SK-N-SH (cell line): ENCODE measurements at places on chromosomes 13 and 19.
A peak's percentile ranks its signal among the peaks of the same experiment; 100 is the strongest.

DNA sequence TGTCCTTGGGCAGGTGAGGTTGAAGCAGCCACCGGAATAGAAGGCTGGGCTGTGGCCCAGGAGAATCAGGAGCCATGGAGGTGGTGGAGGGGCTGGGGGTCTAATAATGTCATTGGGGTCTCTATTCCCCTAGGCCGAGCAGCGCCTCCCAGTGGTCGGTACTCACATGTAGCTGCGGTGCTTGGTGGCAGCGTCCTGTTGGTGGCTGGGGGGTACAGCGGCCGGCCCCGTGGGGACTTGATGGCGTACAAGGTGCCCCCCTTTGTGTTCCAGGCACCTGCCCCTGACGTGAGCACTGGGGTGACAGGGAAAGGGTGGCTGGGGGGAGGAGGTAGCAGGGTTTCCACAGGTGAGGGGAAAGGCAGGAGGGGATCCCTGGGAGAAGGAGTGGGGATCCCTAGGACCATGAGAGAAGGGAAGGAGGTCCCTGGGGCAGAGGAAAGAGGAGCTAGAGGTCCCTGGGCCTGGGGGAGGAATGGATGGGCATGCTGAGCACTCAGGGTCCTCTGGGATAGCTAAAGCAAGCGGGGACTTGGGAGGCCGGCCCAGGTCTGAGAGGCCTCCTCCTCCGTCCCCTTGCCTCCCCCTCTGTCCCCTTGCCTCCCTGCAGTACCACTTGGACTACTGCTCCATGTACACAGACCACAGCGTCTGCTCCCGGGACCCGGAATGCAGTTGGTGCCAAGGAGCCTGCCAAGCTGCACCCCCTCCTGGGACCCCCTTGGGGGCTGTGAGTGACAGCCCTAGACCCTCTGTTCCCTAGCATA is 18.1 kb downstream of the MEGF8 start:
- DNase-seq, result peak; percentile 56
- peaks cover 8% of the 10 kb centered on the region for H3K36me3 ChIP-seq
- no peak overlapping the region for H3K4me3 ChIP-seq
- no peak overlapping the region for H3K27ac ChIP-seq
- no peaks in the 10 kb centered on the region for H3K4me1 ChIP-seq
- H3K27me3 ChIP-seq, result no peaks in the 10 kb centered on the region

GRCh38 chr13:102845289-102845629 is 573 bp upstream of the ERCC5 start:
- no peaks in the 10 kb centered on the region; the same call in 1 of the 2 replicates for H3K4me1 ChIP-seq
- no peaks in the 10 kb centered on the region for H3K27me3 ChIP-seq
- H3K27ac ChIP-seq, result peak overlapping the region; percentile 96
- H3K4me3 ChIP-seq, result peak overlapping the region; percentile 96
- H3K36me3 ChIP-seq, result peaks cover 19% of the 10 kb centered on the region

DNA sequence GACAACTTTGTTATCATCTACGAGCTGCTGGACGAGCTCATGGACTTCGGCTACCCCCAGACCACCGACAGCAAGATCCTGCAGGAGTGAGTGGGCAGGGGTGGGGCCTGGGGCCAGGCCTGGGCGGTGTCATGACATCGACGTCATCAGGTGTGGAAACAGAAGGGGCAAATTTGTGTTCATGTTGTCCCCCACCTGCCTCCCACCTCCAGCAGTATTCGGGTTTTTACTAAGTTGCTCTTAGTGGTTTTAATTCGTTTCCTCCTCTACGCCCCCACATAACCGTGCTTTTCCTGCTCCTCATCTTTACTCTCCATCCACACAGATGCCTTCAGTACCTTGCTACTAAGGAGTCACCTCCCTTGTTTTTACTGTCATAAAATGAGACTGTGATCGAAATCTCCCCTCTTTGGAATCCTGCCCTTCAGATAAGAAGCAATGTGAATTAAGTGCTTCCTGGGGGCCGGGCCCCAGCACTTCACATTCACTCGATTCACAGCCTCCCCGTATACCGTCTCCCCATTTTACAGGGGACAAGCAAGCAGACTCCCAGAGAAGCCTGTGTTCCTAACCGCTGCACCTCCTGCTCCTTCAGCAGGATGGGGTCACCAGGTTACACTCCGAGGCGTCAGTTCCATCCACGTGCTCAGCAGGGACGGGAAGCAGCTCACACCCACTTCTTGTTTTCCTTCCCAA is 10.5 kb downstream of the AP1M1 start:
- H3K27ac ChIP-seq, result no peak overlapping the region
- DNase-seq, result no peak
- H3K4me1 ChIP-seq, result no peaks in the 10 kb centered on the region
- H3K4me3 ChIP-seq, result no peak overlapping the region

DNA sequence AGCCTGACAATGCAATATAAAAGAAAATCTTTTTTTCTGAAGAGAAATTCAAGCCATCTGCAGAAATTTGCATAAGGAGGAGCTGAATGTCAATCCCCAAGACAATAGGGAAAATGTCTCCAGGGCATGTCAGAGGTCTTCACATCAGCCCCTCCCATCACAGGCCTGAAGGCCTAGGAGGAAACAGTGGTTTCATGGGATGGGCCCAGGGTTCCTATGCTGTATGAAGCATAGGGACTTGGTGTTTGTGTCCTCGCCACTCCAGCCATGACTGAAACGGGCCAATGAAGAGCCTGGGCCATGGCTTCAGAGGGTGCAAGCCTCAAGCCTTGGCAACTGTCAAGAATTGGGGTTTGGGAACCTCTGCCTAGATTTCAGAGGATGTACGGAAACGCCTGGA is 883.5 kb downstream of the UQCRFS1 start:
- H3K4me1 ChIP-seq, result no peaks in the 10 kb centered on the region
- DNase-seq, result no peak
- H3K27ac ChIP-seq, result no peak overlapping the region
- H3K27me3 ChIP-seq, result no peaks in the 10 kb centered on the region

- H3K4me1 ChIP-seq, result no peaks in the 10 kb centered on the region
- H3K4me3 ChIP-seq, result no peak overlapping the region
- H3K27ac ChIP-seq, result no peak overlapping the region
- no peaks in the 10 kb centered on the region for H3K27me3 ChIP-seq
- H3K36me3 ChIP-seq, result no peaks in the 10 kb centered on the region
These were observed 7.1 kb upstream of the HDGFL2 start for GRCh38 chr19:4464815-4465581.

GRCh38 chr19:47109177-47109540 is 4.4 kb downstream of the ZC3H4 start:
- peaks cover 24% of the 10 kb centered on the region for H3K36me3 ChIP-seq
- no peak for DNase-seq
- 0 out of 2 replicates have a peak overlapping the region, but pooled peaks have one; percentile 92 for H3K4me3 ChIP-seq
- H3K4me1 ChIP-seq, result peaks cover 42% of the 10 kb centered on the region

DNA sequence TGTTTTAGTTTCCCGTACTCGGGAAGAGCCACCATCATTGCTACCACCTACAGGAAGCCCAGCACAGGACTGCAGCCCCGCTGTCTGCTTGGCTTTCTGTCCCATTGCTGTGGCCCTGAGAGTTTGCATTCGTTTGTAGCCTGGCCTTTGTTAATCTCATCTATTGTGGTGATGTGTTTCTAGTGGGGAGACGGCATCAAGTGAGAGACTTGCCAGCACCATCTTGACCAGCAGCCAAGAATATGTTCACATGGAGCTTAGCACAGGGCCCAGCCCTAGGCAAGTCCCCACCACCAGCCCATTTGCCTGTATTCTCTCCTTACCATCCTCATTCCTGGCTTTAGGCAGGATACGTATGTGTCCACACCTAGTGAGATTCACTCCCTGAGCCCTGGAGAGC is 17.3 kb upstream of the OVOL3 start:
- DNase-seq, result no peak
- no peaks in the 10 kb centered on the region for H3K27me3 ChIP-seq
- peaks cover 5% of the 10 kb centered on the region; the same call in 1 of the 2 replicates for H3K36me3 ChIP-seq
- H3K27ac ChIP-seq, result no peak overlapping the region
- no peak overlapping the region for H3K4me3 ChIP-seq

GRCh38 chr13:91347202-91347995 is at the start of gene MIR17HG:
Gene MIR17HG (plus strand): TSS chr13:91347687.
- peak within 1 kb of the TSS; percentile 96 for H3K27ac ChIP-seq
- peaks cover 13% of the 10 kb centered on the region for H3K4me1 ChIP-seq
- peak within 1 kb of the TSS; percentile 87 for H3K4me3 ChIP-seq
- H3K36me3 ChIP-seq, result peaks cover 30% of the 10 kb centered on the region
